Astrocyte of the spinal cord (primary cell): ENCODE measurements at places on chromosomes 1 and 21.
A peak's percentile ranks its signal among the peaks of the same experiment; 100 is the strongest.

- DNase-seq = no peak
Observed at GRCh38 chr21:39265603-39266002, 47.8 kb downstream of the BRWD1 start.

DNA sequence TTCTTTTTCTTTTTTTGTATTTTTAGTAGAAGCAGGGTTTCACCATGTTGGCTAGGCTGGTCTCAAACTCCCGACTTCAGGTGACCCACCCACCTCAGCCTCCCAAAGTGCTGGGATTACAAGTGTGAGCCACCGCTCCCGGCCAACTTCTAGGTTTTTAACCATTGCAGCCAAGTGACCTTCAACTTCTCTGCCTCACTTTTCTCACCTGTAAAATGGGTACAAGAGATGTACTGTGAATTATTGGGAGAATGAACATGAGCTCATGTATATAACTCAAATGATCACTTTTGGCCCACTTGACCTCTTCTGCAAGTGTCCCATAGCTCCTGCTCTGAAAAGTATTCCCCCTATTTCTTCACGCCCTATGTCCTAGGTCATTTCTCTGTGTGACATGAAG is 11.8 kb upstream of the RPL11 start:
- DNase-seq = no peak

- DNase-seq = no peak
Observed at GRCh38 chr1:228021355-228022030, 14.7 kb downstream of the WNT3A start.

DNA sequence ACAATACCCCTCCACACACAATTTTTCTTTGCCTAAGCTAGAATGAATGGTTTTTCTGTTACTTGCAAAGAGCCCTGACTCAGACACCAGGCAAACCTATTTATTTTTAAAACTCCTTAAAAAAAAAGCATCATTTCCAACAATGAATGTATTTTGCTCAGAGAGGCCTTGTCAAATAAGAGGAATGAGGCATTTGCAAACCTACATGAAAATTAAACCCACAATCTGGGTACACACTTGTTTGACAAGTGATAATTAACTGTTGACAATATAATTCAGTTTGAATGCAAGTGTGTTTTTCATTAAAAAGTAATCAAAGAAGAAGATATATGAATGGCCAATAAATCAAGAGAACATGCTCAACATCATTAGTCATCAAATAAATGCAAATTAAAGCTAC is 339.5 kb downstream of the PTPRU start:
- no peak for DNase-seq

DNA sequence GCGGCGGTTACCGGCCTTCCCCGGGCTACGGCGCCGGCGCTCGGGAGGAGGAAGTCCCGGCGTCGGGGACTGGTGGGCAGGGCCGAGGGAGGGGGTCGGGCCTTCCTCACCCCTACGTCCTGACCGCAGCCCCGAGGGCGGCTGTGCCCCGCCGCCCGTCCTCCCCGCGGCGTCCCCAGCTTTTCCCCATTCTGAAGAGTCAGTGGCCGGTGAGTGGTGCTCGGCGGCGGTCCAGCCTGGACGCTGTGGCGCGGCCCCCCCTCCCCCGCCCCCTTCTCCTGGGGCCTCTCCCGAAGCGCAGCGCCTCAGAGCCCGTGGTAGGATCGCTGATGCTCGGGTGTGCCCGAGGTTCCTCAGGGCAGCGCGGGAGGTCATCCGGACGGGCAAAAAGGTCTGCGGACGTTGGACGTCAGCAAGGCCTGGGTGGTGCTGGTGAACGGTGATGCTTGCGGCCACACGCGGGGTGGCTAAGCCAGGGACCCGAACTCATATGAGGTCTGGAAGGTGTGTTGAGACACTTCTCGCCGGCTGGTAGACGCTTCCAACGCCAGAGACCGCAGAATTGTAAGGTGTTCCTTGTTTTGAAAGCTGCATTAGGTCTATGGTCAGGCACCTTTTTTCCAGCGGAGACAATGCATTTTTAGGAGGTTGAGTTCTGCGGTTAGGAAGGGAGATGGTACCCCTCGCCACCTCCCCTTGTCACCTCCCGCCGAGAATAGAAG is 725 bp downstream of the SLC25A33 start:
- peak; percentile 59 for DNase-seq

DNA sequence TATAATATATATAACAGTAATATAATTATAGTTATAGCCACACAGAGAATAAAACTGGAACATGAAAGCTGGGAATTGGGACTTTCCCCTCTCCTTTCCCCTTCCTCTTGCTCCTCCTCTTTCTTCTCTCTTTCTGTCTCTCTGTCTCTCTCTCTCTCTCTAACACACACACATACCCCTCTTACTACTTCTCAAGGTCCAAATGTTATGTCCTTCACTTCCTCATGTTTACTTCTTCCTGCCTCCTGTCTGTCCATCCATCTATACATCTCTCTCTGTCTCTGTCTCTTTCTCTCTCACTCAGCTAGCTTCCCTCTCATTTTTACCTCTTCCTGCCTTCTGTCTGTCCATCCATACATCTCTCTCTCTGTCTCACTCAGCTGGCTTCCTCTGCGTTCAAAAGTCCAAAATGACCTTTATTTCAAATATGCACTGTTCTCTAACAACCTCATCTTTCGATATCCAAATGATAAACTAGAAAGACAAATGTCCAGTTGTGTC is 261.1 kb downstream of the SIPA1L2 start:
- no peak for DNase-seq

DNA sequence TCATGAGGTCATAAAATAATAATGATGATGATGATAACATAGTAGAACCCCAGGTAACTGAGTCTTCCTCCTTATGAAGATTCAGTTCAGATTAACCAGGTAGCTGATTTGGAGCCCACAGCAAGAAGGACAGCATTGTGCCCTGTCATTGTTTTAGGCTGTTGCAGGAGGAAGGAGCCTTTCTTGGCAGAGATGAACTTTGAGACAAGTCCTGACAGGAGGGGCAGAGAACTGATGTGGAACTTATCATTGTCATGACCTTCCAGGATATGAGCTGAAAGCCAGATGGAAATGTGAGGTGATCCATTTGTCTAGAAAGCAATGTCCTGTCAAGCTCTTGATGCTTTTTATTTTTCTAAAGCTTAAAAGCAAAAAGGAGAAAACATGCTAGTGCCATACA is 132.6 kb upstream of the COA6 start:
- DNase-seq = no peak

- no peak for DNase-seq
Observed at GRCh38 chr1:231748760-231749415, 122.3 kb downstream of the DISC1 start.

GRCh38 chr1:63475761-63476160 is 47.3 kb downstream of the ITGB3BP start:
- no peak for DNase-seq

DNA sequence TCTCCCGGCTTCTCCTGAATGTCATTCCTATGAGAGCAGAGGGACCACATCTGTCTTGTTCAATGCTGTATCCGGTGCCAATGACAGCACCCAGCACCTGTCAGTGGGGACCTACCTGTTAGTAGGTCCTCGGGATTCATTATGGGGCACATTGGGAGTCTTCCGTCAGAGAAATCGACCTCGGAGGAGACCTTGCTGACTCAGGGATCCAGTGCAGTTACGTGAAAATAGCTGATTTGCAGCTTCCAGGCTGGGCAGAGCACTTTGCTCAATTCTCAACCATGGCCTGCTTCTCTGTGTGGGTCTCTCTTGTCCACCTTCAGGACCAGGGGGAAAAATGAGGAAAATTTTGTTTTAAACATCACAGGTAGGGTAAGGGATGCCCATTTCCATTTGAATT is 130.2 kb downstream of the PRDM2 start:
- no peak for DNase-seq

GRCh38 chr21:33858667-33859372 is 56.8 kb downstream of the ATP5PO start:
- DNase-seq = no peak

GRCh38 chr1:167737169-167737568 is 15.4 kb downstream of the MPZL1 start:
- DNase-seq = no peak

DNA sequence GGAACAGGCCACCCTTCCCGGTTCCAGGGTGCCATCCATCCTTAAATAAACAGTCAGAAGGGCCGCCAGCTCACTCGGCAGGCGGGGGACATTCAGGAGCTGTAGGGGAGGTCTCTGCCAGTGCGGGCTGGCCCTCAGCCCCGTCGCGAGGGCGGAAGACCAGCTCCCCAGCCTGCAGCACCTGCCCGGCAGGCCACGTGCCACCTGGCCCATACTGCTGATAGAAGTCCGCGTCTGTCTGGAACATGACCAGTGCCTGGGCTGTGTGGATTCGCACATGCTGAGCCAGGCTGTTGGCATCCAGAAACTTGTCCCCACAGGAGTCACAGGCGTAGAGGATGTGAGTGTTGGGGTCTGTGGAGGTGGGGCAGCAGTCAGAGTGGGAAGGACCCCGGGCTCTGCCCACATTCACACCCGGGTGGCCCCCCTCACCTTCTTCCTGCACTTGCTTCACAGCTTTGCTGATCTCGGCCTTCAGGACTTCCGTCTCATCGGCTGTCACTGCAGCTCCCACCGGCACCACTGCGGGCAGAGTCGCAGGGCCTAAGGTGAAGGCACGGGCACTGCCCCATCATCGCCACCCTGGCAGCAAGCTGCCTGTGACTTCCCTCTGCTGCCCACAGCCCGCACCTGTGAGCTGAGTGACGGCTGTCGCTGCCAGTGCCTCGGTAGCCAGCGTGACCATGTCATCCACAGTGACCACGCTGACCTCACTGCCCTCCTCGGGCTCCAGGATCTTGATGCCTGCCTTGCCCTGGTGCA is 33.8 kb downstream of the ZBTB17 start:
- DNase-seq = no peak

- DNase-seq = peak; percentile 22
Observed at GRCh38 chr1:183567584-183567983, 22.7 kb downstream of the NCF2 start.

- no peak for DNase-seq
Observed at GRCh38 chr1:87652176-87652575, 323.5 kb downstream of the LMO4 start.

- DNase-seq = no peak
Observed at GRCh38 chr1:41589395-41589794, 104.9 kb upstream of the EDN2 start.

DNA sequence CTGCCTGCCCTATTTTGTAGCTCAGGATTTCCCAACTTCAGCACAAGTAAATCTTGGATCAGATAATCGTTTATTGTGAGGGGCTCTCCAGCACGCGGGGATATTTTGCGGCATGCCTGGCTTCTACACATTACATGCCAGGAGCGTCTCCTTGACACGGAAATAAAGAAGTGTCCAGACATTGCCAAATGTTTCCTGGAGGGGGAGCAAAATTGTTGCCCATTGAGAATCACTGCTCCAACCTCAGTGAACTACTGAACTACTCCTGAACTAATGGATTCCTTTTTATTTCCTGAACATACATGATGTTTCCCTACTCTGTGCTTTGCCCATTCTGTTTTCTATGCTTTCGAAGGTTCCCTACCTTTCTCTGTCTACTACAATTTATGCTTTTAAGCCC is 1359.1 kb upstream of the ADGRL2 start:
- no peak for DNase-seq

DNA sequence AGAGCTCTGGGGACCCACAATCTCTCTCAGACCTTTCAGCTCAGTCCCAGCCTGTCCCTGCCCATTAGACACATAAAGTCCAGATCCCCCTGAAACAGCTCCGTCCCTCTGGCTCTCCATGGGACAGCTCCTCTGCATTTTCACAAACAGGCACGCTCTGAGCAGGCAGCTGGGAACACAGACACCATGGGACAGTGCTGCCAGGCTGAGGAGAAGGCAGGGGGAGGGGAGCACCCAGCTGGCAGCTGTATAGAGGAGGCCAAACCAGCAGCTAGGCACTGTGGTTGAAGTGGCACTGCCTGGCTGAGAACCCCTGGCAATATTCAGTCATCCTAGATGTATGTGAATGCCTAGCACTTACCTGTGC is 2.0 kb downstream of the TMEM63A start:
- DNase-seq = no peak

- DNase-seq = no peak
Observed at GRCh38 chr1:12600880-12601633, 17.0 kb downstream of the DHRS3 start.

GRCh38 chr1:206111271-206111927 is 5.8 kb downstream of the AVPR1B start:
- no peak for DNase-seq

GRCh38 chr1:28340221-28340974 is 11.6 kb downstream of the MED18 start:
- no peak for DNase-seq

GRCh38 chr1:87103074-87103473 is 188.6 kb downstream of the HS2ST1 start:
- no peak for DNase-seq

DNA sequence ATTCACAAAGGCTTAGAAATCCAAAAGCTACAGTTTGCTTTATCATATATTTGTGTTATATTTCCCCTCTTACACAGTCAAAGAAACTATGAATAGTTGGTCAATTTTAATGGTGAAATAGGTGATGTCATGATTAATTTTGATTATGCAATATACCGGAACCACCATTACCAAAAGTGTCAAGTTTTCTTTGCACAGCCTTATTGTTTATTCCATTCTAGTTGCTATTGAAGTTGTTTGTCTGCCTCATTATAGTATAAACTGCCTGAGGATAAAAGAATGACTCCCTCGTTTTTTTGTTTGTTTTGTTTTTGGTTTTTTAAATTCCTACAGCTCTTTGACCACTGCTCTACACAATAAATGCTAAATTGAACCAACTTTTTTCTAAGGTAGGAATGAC is 690.6 kb upstream of the ZP4 start:
- DNase-seq = no peak

GRCh38 chr21:14857529-14857928 is 207.3 kb downstream of the NRIP1 start:
- no peak for DNase-seq

GRCh38 chr21:24785033-24785432 is 822.2 kb downstream of the MRPL39 start:
- DNase-seq = no peak

DNA sequence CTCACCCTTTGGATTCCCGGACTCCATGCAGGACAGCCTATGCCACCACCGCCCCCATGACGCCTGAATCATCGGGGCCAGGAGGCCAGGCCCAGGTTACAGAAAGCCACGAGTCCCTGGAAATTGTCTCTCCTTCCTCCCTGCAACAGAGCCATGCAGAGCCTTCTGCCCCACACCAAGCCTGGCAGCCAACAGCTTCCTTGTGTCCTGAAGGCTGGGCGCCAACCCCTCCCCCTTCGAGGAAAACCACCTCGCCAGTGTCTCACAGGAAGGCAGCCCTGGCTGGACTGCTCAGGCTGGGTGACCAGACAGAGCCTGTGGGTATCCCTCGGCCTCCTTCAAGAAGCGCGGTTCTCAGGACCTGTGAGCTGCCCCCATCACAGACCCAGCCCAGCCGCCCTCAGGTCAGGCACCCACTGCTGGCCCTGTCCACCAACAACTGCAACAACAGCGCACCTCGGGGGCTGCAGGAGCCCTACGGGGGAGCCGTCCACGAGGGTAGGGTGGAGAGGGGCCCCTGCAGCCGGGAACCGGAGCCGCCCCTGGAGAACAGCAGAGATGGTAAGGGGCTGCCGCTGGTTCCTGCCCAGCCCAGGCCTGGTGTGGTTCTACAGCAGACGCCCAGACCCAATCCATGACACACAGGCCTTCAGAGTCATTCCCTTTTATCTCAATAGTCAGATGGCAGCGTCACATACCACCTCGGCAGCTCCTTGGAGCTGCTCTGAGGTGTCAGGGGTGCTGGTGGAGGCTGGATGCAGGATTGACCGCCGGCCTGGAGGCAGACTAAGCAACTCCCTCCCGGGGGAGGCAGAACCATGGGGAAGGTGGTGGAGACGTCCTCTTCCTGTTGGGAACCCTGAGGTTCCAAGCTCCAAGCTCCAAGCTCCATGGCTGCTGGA is 23.7 kb downstream of the KIAA1614 start:
- DNase-seq = no peak
